Heart left ventricle (tissue), 16 donors: ENCODE measurements at places on chromosomes 6 and 20. TPM values are rescaled to one million over a fixed set of nuclear protein-coding genes. Genes with fewer than 3 reads are reported as not detected.

GRCh38 chr6:80003826-80004172, 650 bp upstream of the TTK start:
- DNase-seq: no peak

GRCh38 chr6:16321341-16321710, 82.9 kb downstream of the GMPR start:
- DNase-seq: no peak

DNA sequence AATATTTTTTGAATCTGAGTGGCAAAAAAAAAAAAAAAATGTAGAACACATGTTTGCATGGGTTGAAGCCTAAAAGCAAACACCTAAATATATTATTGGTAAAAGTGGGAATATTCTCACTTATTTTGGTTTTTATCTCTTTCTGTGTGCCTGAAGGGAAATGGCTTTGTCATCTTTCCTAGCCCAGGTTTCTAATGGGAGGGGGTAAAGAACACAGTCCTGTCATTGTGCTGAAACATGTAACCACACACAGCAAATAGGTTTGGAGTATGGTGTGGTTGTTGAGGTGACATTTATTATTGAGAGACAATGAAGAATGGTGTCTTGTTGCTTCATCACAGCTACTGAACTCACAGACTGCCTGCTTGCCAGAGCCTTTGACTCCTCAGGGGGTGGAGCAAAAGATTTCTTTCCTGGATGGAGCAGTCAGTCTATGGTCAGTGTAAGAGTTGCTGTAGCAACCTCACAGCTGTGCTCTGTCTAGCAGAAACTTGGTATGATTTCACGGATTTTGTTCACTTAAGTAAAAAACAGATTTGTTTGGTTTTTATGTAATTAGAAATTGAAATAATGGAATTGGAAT, 70.2 kb downstream of the CEP57L1 start:
- DNase-seq: no peak

DNA sequence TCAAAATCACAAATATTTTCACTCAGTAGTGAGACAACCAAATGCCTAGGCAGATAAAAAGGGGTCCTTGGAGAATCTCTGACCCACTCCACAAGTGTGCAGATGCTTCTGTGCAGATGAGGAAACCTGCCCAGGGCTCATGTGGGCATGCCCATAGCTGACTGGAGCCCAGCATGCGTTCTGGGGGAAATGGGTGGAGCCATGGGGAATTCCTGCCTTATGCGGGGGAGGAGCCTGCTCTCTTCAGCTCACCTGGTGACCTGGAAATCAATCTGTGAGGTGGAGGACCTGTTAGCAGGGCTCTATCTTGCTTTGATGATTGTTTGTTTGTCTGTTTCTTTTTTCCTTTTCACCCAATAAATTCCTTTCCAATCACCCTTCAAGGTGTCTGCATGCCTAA, 23.4 kb upstream of the PLN start:
- no peak for DNase-seq

- no peak for DNase-seq
Measured at GRCh38 chr6:82056567-82056966, 191.0 kb downstream of the IBTK start.

GRCh38 chr6:41487860-41488432, 58.2 kb upstream of the FOXP4 start:
- DNase-seq: no peak

- DNase-seq: no peak
Measured at GRCh38 chr20:44834693-44835092, 24.3 kb upstream of the RIMS4 start.

DNA sequence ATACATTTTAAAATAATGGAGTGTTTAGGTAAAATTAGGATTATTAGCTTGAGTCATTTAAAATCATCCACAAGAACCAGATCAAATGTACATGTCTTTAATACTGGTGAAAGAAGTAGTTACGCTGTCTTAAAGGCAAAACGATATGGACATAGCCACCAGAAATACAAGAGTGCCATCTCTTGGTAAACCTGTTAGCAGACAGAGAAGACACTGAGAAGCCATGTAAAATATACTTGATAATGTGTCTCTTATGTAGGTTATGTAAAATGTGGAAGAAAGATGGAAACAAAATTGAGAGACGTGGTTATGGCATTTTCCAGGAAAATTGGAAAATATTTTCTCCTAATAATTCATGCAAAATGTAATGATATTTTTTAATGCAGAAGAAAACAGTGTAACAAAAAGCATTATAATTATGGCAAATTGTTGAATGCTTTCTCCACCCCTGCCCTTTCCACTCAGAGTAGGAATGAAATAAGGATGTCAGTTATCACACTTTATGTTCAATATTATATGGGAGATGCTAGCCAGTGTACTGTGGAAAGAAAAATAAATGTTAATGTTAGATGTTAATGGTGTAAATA, 12.2 kb upstream of the SLC17A2 start:
- no peak for DNase-seq

GRCh38 chr6:79042088-79042798, 35.8 kb downstream of the PHIP start:
- no peak for DNase-seq

DNA sequence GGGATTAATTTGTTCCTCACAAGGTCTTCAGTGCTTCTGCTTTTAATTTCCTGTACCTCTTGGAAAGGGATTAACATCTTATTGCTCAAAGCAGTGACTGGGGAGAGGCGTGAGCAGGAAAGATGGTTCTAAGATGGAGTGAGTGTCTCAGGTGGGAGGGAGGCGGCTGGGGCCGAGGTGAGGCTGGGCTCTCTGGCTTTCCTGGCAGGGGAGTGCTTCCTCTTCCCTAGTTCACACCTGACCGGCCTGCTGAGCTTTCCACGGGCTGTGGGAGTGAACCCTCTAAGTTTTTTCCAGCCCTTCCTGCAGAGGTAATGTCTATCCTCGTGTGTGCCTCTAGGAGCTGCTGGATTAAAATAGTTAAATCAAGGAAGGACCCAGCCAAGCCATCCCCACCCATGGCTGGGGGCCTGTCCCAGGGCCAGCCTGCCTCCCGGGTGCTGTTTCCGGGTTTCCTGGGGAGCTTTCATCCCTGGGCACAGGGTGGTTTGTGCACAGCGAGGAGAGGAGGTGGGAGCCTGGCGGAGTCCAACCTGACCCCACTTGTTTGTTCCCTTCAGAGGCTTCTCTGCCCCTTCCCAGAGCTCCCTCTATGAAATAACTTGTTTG, 179.1 kb downstream of the TFAP2C start:
- DNase-seq: no peak

GRCh38 chr6:157020398-157020797, 243.2 kb downstream of the ARID1B start:
- no peak for DNase-seq

DNA sequence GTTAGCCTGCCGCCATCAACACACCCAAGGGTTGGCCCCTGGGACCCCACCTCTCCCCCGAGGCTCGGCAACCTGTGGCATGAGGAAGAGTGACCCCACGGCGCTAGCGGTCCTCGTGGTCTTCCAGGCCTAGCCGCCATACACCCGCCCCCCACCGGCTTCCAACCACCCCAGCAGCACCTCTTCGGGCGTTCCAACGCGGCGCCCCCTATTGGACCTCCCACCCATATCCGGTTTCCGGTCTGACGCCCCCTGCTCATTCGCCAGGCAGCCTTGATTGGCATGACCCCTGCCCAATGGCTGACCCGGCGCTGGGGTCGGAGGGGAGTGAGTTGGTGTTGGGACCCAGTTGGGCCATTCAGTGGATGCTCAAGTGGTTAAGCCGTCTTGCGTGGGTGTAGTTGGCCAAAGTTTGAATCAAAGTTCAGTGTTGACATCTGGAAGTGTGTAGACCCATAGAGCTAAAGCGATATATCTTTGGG, at the start of gene GNAS-AS1:
Gene GNAS-AS1 (minus strand): TSS at position 210 of the 482 bp plus-strand sequence.
- DNase-seq: peak; percentile 83

DNA sequence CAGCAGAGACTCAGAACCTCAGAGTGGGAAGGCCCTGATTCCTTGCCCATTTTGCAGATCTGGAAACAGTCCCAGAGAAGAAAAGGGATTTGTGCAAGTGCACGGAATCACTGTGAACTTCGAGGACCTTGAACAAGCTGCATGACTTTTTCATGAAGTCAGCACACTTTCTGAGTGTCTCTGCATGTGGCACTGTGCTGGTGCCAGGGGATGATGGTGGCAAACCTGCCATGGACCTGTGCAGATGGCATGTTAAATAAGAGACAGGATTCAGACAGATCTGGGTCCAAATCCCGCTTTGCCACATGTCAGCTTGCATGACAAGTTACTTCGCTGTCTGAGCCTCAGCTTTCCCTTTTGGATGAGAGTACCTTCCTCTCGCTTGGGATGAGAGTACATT, 26.8 kb downstream of the ZNF831 start:
- DNase-seq: no peak

GRCh38 chr6:87391334-87391733, 16.4 kb upstream of the CFAP206 start:
- DNase-seq: no peak

DNA sequence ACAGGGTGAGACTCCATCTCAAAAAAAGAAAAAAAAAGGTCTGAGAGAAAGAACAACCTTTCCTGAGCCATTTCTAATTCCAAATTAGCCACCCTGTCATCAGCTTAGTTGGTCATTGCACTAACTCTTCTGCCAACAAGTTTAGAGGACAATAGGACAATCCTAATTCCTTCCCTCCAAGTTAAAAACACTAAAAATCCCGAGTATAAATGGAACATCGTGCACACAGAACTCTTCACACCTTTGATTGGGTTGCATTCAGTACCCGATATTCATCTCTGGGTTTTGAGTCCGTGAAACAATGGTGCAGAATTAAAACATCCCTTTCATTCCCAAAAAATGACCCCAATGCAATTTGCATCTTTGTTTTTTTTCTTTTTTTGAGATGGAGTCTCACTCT, 23.0 kb downstream of the PARD6B start:
- no peak for DNase-seq

The EDN1 gene
- 4.1 TPM for total RNA-seq

The ZKSCAN4 gene
- total RNA-seq: 2.1 TPM

The SLC22A3 gene
- 0.65 TPM for total RNA-seq

The CCM2L gene
- total RNA-seq: 8.7 TPM

The TCP11 gene
- total RNA-seq: not detected
